ENCODE measurements at places on chromosomes 7 and 10.

DNA sequence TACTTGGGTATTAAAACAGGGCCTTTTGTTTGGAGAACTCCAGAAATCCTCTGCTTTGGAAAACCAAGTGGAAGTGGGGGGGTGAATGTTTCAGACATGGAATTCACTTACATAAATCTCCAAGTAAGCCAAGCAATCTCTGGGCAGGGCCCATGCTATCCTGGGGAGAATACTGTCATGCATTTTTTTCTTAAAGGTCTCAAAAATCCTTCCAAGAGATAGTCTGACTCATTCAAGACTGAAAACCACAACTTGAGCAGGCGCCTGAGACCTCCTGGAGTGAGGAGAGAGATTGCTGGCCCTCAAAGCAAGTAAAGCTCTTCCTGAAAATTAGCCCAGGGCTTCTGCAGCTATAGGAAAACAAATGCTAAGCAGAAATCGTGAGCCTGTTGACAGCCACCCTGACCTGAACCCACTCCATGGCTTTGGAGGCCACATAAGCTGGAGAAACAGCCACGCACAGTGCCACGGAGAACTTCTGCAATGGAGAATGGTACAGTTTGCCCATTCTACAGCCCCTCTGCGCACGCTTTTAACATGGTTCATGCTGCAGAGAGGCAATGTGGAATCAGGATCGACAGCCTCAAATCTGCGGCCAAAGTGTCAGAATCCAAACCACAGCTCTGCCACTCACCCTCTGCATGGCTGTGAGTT is 203.1 kb upstream of the AUTS2 start:
- DNase-seq = no peak

DNA sequence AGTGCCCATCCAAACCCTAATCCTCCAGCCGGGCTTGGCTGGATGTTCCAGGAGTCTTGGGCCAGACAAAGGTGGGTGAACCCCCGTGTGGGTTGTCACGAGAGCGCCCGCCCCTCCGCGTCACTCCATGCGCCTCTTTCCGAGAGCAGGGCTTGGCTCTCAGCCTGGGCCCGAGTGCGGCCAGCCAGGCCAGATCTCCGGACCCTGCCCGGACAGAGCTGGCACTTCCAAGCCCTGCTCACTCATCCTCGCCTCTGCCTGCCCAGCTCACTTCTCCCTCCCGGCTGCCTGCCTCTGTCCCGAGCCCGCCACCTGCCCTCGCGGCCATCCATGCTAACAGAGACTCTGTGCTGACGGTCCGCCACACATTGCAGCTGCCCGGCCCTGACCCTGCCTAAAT is 34.6 kb downstream of the AGAP3 start:
- no peak for DNase-seq

GRCh38 chr10:20596065-20596755 is 300.9 kb downstream of the NEBL start:
- DNase-seq = no peak

GRCh38 chr10:52443419-52444388 is 129.6 kb downstream of the DKK1 start:
- DNase-seq = no peak

- no peak for DNase-seq
Measured at GRCh38 chr10:106132956-106133355, 1031.5 kb downstream of the SORCS1 start.

DNA sequence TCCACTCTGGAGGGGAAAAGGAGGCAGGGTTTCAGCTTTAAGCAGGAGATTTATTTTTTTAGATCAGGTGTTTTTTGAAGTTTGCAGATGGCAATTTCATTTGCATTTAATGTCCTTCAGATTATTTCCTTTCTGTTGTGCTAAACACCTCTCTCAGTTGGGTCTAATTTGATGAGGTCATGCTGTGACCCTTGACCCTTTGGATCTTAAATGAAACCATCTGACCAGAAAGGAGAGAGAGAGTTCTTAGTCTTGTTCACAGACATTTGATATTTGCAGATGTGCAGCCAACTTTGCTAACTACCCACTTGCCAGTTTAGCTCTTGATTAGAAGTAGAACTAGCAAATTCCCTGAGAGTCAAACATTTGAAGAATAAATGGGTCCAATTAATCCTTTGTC is 101.5 kb upstream of the RAB11FIP2 start:
- DNase-seq = no peak

DNA sequence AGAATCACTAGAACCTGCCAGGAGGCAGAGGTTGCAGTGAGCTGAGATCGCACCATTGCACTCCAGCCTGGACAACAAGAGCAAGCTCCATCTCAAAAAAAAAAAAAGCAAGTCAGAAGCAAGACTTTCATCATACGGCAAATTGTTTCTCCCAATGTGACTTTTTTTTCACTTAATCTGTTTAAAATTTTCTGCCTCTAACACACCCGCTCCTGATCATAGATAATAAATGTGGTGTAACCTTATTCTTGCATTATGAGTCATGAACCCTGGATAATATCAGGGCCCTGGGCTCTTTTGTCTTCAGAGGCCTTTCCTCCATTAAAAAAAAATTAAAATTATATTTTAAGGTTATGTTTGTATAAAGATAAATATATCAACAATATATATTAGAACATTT is 111.4 kb upstream of the JCAD start:
- no peak for DNase-seq

GRCh38 chr10:78398382-78398781 is 364.7 kb downstream of the RPS24 start:
- DNase-seq = no peak

DNA sequence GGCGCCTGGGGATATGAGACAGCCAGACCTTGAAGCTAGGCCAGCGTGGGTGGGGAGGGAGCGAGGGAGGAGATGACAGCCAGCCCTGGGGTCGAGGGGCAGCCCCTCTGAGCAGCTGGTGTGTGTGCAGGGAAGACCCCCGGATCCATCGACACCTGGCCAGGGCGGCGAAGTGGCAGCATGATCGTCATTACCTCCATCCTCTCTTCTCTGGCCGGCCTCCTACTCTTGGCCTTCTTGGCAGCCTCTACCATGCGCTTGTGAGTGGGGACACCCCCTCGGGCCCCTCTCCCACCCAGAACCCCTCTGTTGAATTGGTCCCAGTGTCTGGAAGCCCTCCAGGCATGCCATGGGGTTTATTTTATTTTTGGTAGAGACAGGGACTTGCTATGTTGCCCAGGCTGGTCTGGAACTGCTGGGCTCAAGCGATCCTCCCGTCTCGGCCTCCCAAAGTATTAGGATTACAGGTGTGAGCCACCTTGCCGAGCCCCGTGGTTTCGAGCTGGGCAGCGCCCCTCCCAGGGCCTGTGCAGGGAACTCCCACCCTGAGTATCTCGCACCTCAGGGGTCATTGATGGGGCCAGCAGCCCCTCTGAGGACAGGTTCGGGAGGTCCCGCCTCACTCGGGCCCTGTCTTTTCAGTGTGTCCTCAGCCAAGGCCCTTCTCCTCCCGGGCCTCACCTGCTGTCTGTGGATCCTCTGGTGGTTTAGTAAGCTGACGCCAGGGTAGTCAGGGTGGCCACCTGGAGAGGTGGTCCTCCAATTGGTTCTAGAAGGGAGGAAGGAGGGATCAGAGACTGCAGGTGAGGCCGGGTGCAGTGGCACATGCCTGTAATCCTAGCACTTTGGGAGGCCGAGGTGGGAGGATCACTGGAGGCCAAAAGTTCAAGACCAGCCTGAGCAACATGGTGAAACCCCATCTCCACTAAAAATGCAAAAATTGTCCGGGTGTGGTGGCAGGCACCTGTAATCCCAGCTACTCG is 3.8 kb downstream of the UPK3B start:
- no peak for DNase-seq

DNA sequence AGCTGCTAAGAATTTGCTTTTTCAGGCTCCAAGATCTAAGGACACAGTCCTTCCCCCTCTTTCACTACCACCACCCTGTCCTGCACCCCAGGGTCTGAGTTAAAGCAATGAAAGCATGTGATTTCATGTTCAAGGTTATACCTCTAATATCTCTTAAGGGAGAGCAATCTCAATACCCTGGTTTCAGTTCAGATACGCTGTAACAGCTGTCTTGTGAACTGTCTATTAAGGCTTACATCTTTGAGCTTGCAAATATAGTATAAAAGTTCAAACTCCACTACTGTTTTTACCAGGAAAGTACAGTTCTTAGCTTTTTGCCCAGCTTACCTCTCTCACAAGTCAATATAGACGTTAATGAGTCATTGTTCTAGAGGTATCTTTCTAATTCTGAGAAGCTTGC is 2.6 kb downstream of the CPVL start:
- DNase-seq = peak; percentile 33

DNA sequence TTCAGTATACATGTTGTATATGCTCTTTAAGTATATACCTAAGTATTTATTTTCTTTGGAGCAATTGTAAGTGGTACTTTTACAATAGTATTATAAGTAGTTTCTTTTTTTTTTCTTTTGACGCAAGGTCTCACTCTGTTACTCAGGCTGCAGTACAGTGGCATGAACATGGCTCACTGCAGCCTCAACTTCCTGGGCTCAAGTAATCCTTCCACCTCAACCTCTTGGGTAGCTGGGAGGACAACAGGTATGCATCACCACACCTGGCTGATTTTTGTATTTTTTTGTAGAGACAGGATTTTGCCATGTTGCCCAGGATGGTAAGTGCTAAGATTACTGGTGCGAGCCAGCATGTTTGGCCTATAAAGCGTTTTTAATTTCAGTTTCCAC is 13.7 kb upstream of the CDCA7L start:
- DNase-seq = no peak

DNA sequence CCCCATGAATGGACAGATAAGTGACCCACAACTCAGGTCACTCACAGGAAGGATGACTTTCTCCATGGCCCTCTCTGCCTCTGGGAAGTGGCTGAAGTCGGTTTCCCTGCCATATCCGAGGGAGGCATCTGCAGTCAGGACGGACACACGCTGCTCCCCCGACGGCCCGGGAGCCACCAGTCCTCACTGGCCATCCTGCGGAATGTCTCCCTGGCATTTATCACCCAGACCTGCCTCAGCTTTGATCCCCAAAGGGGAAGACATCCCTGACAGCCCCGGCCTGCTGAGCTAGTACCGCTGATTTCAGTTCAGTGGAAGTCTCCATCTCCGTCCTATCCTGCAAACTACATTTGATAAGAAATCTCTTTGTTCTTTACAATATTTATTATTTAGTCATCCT is 339.5 kb upstream of the MKI67 start:
- no peak for DNase-seq

- no peak for DNase-seq
Measured at GRCh38 chr7:46753662-46754061, 828.2 kb downstream of the TNS3 start.

DNA sequence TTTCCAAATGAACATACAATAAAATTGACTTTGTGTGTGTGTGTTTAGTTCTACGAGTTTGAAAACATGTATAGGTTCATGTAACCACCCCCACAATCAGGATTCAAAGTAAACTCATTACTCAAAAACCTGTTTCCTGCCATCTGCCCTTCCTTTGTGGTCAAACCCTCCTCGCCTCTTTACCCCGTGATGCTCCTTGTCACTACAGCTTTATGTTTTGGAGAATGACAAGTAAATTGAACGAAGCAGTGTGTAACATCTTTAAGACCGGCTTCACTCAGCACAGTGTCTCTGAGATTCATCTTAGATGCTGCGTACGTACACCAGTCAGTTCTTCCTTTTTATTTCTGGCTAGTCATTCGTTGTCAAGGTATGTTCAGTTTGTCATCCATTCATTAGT is 54.6 kb upstream of the MKI67 start:
- DNase-seq = peak; percentile 80

GRCh38 chr10:52818019-52818418 is 45.4 kb upstream of the MBL2 start:
- DNase-seq = peak; percentile 53

DNA sequence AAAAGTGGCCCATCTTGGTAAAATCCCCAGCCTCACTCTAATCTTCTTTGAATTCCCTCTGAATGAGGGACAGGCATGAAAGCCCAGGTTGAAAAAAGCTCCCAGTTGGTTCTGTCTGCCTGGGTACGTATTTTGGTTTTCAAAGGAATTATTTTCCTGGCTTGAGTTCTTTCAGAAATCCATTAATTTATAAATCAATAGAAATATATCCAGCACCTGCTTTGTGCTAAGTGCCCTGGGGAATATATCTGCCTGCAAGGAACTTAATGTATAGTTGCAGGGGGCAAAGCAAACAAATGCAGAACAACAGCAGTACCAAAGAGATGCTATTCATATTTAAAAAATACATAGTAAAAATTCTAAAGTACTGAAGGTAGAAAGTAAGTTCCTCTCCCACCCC is 362.7 kb downstream of the REEP3 start:
- no peak for DNase-seq

DNA sequence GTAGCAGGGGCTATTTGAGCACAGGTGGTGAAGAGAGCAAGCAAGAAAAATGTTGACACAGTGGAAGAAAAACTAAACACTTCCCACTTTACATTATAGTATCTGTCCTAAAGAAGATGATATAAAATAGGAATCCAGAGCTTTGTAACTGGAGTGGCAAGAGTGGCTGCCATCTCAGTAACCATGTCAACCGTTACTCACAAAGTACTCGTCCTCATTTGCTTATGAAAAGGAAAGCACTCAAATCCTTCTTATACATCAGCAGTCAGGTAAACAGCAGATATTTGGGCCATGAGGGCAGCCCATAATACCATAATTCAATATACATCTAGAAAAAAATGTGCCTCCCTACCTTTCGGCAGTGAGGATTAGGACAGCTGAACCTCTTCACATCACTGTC is 70.1 kb downstream of the RNF216 start:
- no peak for DNase-seq

DNA sequence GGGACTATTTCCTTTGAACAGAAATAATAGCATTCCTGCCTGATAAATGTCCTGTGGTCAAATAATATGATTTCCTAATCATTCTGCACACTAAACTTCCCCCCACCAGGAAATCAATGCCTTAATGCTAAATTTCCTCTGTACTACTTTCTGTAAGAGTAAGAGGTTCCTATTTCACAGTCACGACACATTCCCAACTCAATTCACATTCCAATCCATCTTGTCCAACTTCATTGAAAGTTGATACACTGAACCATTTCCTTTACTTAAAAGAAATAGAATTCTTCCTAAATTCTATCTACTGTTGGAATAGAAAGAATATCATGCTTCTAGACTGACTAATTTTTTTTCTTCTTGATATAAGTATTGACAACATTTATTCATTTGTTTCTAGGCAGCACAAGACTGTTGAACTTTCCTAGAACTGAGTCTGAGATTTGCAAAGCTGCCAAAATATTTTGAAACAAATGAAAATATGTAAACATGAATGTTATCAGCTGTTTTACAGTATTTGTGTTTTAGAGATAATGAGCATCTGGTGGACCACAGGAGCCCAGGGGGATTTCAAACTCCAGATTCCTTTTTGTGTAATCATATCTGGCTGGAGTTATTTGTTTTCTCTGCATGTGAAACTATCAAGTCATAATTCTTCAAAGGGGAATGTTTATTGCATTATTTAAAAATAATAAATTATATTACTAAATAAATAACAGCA is 121.5 kb downstream of the TPST1 start:
- no peak for DNase-seq

GRCh38 chr7:127932496-127932895 is 98.7 kb downstream of the LRRC4 start:
- DNase-seq = no peak

GRCh38 chr7:127396184-127396583 is 3.7 kb upstream of the ZNF800 start:
- DNase-seq = peak; percentile 28

GRCh38 chr10:98238391-98238790 is 29.6 kb downstream of the LOXL4 start:
- DNase-seq = no peak

Measured in activated CD4-positive, alpha-beta T cell treated with anti-CD3 and anti-CD28 coated beads, Interleukin-2, amount 50 U/mL, for 16 hours (primary cell).